ENCODE measurements at places on chromosomes 11 and 22.

- DNase-seq: no peak
Measured at GRCh38 chr11:75246671-75247350, 6.2 kb downstream of the TPBGL start.

- DNase-seq: no peak
Measured at GRCh38 chr11:1942558-1943260, 4.4 kb upstream of the MRPL23 start.

GRCh38 chr22:39748877-39749276 lies 144.7 kb downstream of the ENTHD1 start:
- DNase-seq: no peak

- DNase-seq: peak; percentile 32
Measured at GRCh38 chr22:25404928-25405816, 159.3 kb upstream of the GRK3 start.

GRCh38 chr22:26482161-26482560 lies 1.4 kb downstream of the HPS4 start:
- DNase-seq: no peak

GRCh38 chr11:126370016-126370415 lies 14.5 kb downstream of the ST3GAL4 start:
- no peak for DNase-seq

DNA sequence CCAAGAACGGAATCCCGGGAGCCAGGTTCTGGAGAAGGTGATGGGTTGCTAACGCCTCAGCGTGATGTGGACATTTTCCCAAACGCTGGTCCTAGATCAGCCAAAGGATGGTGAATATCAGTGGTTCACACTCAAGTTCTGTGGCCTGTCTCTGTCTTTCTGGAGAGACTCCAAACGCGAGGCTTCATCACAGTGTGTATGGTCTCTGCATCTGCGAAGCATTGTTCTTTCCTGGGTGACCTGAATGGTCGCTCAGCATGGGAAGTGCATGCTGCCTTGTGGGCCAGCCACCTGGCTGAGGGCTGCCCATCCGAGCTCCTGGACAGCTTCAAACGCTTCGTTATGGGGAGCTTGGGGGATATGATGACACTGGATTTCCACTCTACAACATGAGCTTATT lies 810.0 kb downstream of the TBC1D22A start:
- DNase-seq: no peak

GRCh38 chr22:45626198-45626651 lies 45.4 kb upstream of the ATXN10 start:
- DNase-seq: no peak

DNA sequence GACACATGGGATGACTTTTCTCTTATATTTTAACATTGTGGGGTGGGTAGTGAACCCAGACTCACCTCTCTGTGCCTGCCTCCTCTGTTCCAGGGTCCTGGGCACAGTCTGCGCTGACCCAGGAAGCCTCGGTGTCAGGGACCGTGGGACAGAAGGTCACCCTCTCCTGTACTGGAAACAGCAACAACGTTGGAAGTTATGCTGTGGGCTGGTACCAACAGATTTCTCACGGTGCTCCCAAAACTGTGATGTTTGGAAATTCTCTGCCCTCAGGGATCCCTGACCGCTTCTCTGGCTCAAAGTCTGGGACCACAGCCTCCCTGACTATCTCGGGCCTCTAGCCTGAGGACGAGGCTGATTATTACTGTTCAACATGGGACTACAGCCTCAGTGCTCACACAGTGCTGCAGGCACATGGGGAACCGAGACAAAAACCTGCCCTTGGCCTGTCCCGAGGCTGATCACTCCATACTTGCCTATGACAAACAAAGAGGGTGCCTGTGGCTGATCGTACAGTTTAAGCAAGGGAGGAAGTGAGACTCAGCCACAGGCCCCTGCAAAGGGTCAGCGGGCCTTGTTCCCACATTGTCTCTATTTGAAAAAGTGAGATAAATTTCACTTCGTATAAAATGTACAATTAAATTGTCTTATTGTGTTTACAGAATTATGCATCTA lies 43.7 kb upstream of the TOP3B start:
- no peak for DNase-seq

DNA sequence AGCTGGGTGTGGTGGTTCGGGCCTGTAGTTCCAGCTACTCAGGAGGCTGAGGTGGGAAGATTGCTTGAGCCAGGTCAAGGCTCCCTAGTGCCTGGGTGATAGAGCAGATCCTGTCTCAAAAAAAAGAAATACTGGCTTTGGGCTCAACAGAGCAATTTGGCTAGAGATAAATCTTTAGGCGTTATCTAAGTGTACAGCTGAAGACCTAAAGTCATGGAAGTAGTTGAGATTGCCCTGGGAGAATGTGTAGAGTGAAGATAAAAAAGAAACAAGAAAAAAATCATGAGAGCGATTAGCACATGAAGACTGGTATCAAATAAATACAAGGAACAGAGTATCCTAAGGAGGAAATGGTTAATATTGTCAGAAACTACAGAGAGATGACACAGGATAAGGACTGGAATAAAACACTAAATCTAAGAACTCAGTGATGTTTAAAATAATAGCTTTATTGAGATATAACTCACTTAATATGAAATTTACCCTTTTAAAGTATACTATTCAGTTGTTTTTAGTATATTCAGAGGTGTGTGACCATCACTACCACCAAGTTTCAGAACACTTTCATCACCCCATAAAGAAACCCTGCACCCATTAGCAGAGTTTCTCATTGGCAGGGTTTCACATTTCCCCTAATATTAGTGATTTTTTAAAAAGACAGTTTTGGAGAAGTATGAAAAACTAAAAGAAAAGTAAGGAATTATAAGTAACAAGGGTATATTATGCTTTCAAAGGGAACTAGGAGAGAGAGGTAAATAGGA lies 20.7 kb downstream of the PIK3C2A start:
- DNase-seq: no peak

DNA sequence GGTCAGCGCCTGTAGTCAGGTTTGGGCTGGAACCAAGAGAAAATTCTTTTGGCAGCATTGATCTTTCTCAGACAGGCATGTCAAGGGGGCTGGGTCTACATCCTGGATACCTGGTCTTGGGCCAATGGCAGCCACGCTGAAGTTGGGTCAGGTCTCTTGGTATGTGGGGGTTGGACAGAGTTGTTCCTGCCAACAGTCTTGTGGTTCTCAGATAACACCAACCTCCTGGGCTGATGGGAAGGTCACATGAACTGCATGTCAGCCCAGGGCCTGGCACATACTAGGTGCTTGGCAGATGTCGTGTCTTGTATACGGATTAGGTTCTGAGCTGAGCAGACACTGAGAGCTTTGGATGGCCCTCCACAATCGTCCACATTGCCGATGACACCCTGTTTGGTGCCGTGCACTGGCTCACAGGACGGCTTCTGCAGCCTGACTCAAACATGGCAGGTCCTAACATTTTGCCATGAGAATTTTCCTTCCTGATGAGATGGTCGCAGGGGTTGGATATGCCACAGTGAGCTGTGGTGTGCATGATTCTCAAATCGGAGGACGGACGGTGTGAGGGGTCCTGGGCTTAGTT lies 42.0 kb downstream of the FBLN1 start:
- DNase-seq: no peak

DNA sequence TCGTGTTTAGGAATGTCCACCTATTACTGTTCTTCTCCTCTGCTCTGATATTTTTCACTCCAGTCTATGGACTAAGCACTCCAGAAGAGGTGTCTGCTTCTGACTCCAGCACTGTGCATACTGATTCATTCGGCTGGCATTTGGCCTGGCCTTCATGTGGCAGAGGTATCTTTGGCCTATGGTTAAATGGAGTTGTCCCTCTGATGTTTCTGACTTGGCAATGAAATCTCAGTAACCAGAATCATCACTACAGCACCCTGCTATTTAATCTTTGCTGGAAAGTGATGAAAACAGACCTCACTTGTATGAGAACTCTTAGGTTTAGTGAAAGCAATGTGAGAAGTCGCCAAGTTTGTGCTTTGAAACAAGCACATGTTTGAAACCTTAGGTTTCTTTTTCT lies 155.2 kb downstream of the MAML2 start:
- DNase-seq: peak; percentile 36

DNA sequence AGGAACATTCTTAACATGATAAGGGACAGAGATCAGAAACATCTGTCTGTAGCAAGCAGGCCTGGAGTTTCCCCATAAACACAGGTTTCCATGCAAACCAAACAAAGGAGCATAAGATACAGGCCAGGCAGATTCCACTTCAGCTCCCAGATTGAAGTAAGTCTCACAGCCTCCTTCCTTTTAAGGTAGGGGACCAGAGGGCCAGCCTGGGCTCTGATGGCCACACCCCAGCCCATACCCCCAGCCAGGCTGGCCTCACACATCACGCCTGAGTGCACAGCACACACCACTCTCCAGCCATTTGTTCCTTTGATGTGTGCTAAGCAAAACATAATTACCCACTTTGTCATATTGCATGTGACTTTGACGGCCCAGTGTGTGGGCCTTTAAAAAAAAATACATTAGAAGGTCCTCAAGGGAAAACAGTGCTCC lies 518.7 kb downstream of the NTM start:
- DNase-seq: no peak

GRCh38 chr11:72350752-72351151 lies 83.6 kb downstream of the CLPB start:
- no peak for DNase-seq

DNA sequence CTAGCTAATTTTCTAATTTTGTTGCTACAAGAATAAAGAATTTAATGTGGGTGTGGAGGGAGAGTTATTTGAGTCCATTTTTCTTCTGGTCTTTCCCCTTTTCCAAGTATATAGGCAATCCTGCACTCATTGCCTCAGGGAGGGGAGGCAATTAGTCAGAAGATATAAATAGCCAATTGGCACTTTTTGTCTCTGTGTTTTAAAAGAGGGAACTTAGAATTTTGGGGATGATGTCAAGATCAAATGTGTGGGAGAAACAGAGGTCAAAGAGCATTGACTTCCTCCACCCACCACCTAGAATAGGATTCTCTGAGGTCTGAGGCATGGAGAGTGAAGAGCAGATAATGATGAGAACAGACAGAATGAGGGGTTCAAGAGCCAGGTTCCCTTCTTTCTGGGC lies 120.3 kb upstream of the ZC3H12C start:
- DNase-seq: no peak

DNA sequence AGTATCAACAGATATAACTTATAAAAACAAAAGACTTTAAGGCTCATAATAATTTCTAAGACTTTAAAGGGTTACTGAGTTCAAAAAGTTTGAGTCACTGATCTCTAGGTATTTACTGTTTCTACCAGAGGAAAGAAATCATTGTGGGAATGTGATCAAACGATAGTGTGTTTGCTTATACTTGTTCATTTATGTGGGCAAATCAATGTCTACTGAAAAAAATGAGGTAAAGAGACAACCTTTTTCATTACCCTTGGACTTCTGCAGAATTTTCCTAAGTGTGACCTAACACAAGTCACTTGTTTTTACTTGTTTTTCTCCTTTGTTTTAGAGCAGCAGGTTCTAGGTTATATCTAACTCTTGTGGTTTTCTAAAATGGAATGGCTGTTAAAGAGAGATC lies 65.4 kb downstream of the PRR5L start:
- DNase-seq: no peak

- DNase-seq: no peak
Measured at GRCh38 chr11:34360046-34360445, 2.2 kb upstream of the ABTB2 start.

- no peak for DNase-seq
Measured at GRCh38 chr22:42066126-42066761, 4.4 kb downstream of the NAGA start.

- DNase-seq: peak; percentile 54
Measured at GRCh38 chr11:123061403-123062157, at the start of gene HSPA8. Gene HSPA8 (minus strand): TSS chr11:123062136. CDS start chr11:123061324, 812 bp downstream.

- DNase-seq: no peak
Measured at GRCh38 chr11:123179586-123179985, 15.5 kb downstream of the CLMP start.

- no peak for DNase-seq
Measured at GRCh38 chr11:2510626-2511402, 66.0 kb downstream of the KCNQ1 start.

- no peak for DNase-seq
Measured at GRCh38 chr11:57639321-57640067, 10.2 kb downstream of the YPEL4 start.

DNA sequence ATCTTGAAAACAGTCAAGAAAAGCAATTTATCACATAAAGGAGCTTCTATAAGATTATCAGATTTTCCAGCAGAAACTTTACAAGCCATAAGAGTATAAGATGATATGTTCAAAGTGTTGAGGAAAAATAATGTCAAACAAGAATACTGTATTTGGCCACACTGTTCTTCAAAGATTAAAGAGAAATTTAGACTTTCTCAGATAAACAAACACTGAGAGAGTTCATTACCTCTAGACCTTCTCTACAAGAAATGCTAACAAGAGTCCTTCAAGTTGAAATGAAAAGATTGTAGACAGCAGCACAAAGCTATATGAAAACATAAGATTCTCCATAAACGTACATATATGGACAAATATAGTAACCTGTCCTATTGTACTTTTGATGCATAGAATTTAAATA lies 8.0 kb upstream of the MTMR2 start:
- no peak for DNase-seq

GRCh38 chr11:36008584-36008983 lies 64.7 kb downstream of the LDLRAD3 start:
- DNase-seq: no peak

DNA sequence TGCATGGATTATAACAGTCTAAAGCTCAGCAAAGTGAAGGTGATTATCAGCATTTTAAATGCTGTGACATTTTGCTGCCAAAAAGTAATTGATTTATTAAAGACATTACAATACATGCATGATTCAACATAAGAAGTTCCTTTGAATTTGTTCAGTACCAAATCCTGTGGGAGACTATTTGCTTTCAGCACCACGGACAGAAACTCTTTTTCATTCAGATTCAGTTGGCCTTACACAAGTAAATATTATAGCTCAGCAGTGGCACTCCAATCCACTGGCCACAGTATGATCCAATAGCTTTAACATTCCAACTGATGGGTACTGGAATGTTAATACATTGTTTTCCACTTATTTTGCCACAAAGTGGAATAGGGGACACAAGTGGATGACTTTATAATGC lies 806.7 kb downstream of the NTM start:
- DNase-seq: no peak

Measured in stimulated activated CD4-positive, alpha-beta T cell treated with anti-CD3 and anti-CD28 coated beads, Interleukin-15, amount 100 ng/mL, for 48 hours (primary cell).